ENCODE measurements at places on chromosomes 11 and 22.

GRCh38 chr11:109000531-109000930 is 335.7 kb downstream of the DDX10 start:
- no peak for DNase-seq

GRCh38 chr11:95968585-95968984 is 44.7 kb upstream of the MTMR2 start:
- no peak for DNase-seq

DNA sequence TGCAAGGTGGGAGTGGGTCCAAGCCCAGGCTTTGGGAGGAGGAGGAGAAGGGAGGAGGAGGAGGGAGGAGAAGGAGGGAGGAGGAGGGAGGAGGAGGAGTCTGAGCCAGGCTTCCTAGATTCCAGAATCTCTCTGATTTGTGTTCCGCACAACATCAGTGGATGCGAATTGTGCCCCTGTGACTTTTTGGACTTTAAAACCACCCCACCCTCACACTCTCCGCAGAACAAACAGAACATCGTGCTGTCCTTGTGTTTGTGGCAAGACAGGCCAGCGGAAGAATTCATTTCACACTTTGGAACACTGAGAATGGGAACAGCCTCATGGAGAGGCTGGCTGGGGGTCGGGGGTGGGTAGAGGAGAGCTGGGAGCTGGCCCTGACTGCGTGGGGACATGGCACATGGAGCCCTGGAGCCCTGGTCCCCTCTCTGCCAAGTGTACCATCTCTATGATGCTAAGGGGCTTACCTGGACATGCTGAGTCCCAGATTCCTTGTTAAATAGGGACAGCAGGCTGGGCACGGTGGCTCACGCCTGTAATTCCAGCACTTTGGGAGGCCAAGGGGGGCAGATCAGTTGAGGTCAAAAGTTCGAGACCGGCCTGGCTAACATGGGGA is 16.4 kb upstream of the SHANK2 start:
- DNase-seq: no peak

DNA sequence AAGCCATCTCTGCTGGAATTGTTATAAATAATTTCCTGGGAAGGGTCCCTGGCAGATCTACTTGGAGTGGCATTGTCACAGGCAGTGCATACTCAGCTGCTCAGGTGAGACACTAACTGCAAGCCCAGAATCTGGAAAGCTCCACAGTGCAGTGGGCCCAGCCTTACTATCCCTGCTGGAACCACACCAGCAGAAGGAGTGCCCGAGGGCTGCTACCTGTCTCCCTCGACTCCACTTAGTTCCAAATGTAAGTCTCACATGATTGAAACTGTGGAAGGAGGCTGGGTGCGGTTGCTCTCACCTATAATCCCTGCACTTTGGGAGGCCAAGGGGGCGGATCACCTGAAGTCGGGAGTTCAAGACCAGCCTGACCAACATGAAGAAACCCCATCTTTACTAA is 14.3 kb upstream of the SYVN1 start:
- DNase-seq: no peak

GRCh38 chr11:32312865-32313403 is 122.4 kb downstream of the WT1 start:
- DNase-seq: peak; percentile 84

DNA sequence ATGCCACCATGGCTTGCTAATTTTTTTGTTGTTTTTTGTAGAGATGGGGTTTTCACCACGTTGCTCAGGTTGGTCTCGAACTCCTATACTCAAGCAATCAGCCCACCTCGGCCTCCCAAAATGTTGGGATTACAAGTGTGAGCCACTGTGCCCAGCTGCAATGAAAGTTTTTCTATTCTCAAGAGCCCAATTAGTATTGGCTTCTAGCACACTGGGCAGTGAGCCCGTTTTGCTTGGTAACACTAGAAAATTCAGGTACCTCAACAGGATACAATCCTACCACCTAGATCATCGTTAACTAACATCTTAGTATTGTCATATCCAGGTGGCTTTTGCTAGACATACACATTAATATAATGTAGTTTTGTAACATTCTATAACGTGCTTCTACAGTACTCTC is 19.0 kb downstream of the SEC14L3 start:
- no peak for DNase-seq

DNA sequence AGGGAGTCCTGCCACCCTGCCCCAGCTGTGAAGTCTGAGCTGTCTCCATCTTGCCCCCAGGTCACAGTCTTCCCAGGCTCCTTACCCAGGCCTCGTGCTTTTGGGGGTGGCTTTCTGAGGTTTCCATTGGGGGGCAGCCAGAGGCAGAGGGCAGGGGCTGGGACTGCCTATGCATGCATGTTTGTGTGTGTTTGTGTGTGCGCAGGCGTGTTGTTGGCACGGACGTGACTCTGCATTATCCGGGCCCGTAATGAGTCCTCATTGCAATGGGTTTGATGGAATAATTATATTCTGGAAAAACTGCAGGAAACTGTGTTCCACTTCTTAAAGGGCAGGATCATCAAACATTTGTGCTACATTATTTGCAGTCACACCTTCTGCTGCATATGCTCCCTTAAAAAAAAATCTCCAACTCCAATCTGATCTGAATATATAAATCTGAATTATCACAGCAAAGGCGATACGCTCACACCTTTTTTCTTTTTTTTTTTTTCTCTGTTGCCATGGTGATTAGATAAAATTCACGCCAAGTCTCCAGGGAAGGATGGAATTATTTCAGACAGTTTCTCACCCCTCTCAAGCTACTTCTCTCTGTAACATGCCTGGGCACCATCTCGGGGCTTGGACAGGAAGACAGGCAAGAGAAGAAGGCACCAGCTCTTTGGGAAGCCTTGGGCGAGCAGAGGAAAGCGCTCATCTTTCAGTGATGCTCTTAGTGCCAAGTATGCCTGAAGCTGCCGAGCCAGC is 45.9 kb downstream of the DSCAML1 start:
- no peak for DNase-seq

DNA sequence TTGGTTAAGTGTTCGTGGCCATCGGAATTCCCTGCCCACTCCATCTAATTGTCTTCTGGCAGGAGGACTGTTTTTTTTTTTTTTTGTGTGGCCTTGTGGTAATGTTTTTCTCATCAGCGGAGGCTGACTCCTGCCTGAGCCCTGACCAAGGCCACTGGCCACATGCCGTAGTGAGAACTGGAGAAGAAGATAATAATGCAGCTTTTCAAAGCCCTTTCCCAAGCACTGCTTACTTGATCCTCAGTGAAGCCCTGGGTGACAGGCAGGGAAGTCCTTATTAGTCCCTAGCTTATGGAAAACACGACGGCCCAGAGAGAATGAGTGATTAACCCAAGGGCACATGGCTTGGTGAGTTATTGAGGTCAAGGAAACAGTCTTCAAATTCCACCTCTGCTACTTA is 71.2 kb downstream of the ADM start:
- no peak for DNase-seq
